ENCODE measurements at places on chromosomes 1 and 21.

GRCh38 chr1:76289692-76290091, 215.1 kb downstream of the ST6GALNAC3 start:
- DNase-seq, result no peak

- peak; percentile 64 for DNase-seq
Measured at GRCh38 chr21:15826147-15826780, 96.5 kb downstream of the USP25 start.

GRCh38 chr21:36030581-36031189, 29.6 kb downstream of the SETD4 start:
- DNase-seq, result no peak

- no peak for DNase-seq
Measured at GRCh38 chr1:27430903-27431600, 38.6 kb downstream of the GPR3 start.

DNA sequence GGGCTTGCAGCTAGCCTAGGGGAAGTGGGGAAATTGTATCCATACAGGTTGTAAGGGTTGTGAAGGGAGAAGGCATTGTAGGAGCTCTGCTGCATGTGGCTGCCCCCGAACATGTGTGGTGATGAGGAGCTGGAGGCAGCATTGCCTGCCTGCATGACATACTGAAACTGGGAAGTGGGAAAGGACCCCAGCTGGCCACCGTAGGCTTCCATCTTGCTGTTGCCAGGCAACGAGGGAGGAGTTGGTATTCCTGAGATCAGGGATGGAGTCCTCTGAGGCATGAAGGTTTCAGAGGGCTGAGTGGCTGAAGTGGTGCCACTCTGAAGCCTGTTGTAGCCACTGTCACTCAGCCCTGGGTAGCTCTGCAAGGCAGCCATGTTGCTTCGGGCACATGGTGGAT, 103.2 kb downstream of the TBX15 start:
- DNase-seq, result no peak

DNA sequence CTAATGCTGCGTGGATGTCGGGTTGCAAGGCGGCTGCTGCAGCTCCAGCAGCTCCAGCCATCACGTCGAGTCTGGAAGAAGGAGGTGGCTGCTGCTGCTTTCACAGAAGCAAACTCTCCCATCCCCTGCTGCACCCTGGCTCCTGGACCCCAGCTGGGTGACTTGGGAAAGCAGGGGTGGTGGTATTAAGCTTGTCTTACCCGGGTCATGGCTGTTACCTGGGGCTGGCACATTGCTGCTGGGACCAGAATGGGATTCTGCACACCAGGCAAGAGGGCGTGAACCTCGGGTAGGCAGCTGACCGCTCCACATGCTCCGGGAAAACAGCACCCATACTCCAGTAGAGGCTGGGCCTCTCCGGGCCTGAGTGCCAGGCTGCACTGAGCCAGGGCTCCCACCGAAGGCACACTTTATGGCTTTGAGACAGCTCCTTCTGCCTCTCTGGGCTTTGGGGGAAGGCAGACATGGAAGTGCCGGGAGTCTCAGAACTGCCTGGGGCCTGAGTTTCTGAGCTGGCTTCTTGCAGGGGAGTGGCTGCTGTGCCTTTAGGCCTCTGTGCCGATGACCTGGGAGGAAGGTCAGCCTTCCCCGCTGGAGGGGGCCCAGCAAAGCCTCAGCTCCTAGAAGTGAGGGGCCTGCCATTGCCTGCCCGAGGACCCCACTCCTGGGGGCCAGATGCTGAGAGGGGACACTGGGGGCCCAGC, 1.2 kb downstream of the SMIM1 start:
- DNase-seq, result no peak

DNA sequence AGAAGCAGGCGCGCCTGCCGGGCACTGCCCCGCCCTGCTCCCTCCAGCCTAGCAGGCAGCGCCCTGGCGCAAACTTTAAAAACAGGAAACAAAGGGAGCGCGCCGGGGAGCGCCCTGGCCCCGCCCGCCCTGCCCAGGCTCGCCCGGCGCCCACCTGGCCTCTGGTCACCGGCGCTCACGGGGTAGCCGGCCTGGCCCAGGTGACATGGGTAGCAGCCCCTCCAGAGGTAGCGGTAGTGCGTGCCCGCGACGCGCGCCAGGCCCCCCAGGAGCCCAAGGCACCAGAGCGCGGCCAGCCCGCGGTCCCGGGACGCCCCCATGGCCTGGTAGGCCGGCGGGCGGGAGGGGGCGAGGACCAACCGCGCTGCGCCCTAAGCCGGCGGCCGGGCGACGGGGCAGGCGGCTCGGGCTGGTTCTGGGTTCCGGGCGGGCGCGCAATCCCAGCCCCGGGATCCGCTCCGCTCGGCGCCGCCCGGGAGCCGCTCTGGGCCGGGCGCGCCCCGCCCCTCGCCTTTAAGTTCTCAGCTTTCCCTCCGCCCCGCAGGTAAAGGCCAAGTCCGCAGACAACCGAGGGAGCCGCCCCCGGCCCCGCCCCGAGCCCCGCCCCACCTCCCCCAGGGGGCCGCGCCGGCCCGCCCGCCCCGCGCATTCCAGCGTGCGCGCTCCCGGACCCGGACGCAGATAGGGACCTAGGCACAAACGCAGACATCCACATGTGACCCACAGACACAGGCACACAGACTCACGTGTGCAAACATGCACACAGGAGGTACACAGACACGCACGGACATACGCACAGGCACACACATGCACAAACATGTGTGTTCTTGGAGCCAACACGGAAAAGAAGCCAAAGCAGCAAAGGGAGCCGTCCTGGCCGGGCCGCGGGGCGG, 76.7 kb downstream of the ARHGEF16 start:
- peak; percentile 73 for DNase-seq

DNA sequence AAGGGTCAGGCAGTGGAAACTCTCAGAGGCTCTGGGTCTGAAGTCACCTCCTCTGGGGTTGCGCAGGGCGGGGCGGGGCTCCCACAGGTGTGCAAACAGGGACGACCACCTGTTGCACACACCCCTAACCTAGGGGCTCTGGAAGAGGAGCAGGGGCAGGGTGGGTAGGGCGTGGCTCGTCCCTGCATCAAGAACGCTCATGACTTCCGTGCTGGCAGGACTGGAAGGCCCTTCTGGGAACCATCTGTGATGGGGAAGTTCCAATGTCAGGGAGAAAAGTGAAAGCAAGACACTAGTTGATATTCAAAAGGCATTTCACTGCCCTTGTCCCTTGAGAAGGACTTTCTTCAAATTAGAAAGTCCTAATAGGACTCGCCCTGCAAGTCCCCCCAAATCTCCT, 22.1 kb upstream of the CLSTN1 start:
- no peak for DNase-seq

GRCh38 chr1:38030596-38031512, 15.7 kb downstream of the POU3F1 start:
- peak; percentile 78 for DNase-seq

- peak; percentile 57 for DNase-seq
Measured at GRCh38 chr1:32094746-32095521, 12.9 kb upstream of the KPNA6 start.

- DNase-seq, result no peak
Measured at GRCh38 chr1:147907786-147908509, 5.4 kb downstream of the GJA8 start.

GRCh38 chr1:54107131-54107530, 45.7 kb downstream of the CDCP2 start:
- DNase-seq, result no peak

GRCh38 chr1:42195841-42196240, 31.3 kb upstream of the GUCA2A start:
- no peak for DNase-seq

GRCh38 chr1:89823679-89824292, 3.0 kb downstream of the LRRC8D start:
- DNase-seq, result no peak

DNA sequence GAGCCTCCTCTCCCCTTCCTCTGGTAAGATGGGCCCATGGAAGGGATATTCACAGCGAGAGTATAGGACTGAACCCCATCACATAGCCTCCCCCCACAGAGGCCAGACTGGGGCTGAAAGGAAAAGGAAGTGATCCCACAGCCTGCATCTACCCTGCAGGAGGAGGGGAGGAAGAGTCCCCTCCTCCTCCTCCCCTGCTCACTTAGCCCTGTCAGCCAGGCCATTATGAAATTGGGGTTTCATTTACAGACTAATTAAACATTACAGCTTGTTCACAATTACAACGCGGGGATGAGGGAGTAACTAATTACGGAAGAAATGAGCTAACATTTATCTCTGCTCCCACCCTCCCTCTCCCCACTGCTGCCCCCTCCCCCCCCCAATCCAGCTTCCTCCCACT, 25.4 kb downstream of the DMAP1 start:
- DNase-seq, result no peak

- DNase-seq, result no peak
Measured at GRCh38 chr1:97006044-97006661, 284.6 kb downstream of the PTBP2 start.

- peak; percentile 20 for DNase-seq
Measured at GRCh38 chr21:36381841-36382589, 3.2 kb upstream of the CHAF1B start.

- no peak for DNase-seq
Measured at GRCh38 chr1:2466958-2467554, 9.0 kb upstream of the PLCH2 start.

- no peak for DNase-seq
Measured at GRCh38 chr1:153698923-153699714, 20.6 kb downstream of the NPR1 start.

- DNase-seq, result no peak
Measured at GRCh38 chr1:19557609-19558051, 72.3 kb upstream of the CAPZB start.

- DNase-seq, result no peak
Measured at GRCh38 chr1:158491316-158491715, 19.3 kb downstream of the OR10R2 start.

DNA sequence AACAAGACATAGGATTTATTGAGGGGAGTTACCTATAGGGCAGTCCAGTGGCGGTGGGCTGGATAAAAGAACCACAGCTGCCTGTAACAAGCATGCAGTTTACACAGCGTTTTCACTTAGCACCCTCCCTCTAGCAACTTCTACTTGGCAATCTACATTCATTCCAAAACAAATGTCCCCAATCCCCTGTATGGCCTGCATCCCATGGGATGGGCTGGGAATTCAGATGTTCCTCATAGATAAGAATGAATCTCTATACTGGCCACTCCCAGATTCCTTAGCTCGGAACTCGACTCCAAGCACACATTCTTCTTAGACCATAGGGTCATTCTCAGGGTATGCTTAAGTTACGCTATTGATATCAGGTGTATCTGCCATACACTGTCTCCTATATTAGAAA, 33.3 kb downstream of the PCP4 start:
- DNase-seq, result no peak

DNA sequence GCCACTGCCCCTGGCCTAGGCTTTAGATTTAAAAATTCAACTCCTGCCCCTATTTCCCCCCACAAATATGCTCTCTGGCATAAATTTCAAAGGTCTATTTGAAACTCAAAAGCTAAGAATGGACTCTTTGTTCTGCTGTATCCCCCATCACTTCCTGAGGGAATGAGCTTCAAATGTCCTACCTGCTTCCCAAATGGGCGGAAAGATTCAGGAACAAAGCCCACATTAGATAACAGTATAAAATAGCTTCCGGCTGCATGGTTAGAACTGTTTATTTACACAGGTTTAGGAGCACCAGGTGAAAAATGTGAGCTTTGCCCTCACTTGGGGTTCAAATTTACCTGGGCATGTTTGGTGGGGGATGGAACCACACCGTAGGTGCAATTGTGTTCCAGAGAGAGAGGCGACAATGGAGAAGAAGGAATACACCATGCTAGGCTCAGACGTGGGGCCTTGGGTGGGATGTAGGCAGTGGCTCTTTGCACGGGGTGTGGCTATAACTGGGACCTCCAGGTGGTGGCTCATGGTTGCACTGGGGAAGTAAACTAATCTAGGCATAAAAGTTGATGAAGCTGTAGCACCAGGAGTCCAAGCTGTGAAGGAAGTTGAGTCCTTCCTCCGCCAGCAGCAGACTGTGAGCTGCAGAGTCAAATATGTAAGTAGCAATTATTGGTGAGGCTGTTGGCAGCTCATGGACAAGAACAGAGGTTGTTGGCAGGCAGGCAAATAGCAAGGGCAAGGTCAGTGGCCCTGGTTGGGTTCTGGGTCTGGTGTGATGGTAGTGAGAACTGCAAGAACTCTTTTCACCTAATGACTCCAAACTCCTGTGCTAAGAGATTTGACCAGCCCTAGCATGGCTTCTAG, 41.5 kb upstream of the SRSF10 start:
- peak; percentile 87 for DNase-seq

DNA sequence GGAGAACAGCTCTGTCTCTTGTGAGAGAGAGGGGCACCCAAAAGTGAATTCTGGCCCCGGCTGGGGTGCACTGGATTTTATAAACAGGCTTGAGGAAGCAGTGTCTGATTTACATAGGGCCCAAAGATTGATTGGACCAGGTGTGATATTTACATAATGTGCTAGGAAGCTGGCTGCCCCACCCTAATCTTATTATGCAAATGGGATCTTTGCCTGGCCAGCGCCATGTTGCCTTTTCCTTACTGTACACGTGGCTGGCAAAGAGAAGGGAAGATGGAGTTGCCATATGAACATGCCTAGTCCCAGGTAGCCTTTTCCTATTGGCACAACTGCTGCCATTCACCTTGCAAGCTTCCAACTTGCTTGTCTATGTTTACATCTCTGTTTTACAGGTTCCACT, 29.0 kb upstream of the CFHR4 start:
- DNase-seq, result no peak

DNA sequence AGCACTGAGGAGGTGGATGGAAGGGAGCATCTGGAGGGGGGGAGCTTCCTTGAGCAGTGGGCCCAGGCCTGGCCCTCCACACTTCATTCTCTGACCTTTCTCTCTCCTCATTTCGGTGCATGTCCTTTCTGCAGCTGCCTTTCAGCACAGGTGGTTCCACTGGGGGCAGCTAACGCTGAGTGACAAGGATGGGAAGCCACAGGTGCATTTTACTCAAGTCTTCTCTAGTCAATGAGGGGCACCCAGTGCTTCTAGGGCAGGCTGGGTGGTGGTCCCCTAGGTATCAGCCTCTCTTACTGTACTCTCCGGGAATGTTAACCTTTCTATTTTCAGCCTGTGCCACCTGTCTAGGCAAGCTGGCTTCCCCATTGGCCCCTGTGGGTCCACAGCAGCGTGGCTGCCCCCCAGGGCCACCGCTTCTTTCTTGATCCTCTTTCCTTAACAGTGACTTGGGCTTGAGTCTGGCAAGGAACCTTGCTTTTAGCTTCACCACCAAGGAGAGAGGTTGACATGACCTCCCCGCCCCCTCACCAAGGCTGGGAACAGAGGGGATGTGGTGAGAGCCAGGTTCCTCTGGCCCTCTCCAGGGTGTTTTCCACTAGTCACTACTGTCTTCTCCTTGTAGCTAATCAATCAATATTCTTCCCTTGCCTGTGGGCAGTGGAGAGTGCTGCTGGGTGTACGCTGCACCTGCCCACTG, 43.2 kb downstream of the YARS1 start:
- no peak for DNase-seq

DNA sequence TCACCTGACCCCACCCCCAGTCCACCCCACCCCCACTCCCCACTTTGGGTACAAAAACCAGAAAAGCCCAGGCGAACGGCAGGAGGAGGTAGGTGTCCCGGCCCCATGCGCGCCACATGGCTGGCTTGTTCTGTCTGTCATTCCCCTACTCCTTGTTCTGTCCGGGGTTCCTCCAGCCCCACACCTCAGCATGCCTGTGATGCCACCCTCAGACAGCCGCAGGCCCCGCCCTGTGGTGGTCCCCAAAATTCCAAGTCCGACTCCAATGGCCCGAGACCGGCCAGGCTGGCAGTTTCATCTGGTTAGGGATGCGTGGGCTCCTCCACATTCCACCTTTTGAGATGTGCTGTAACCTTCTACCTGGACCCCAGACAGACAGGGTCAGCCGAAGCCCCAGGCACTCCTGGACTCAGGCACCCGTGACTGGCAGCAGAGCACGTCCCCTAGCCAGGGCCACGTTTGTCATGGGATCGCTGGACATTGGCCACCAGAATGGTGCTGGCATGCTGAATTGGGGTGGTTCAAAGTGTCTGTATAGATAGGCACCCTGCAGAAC, 94.4 kb downstream of the WDR4 start:
- no peak for DNase-seq

GRCh38 chr1:233293556-233294446, 1.7 kb downstream of the PCNX2 start:
- DNase-seq, result no peak
